Activated CD4-positive, alpha-beta T cell treated with anti-CD3 and anti-CD28 coated beads for 24 hours (primary cell): ENCODE measurements at places on chromosomes 2 and 18.

DNA sequence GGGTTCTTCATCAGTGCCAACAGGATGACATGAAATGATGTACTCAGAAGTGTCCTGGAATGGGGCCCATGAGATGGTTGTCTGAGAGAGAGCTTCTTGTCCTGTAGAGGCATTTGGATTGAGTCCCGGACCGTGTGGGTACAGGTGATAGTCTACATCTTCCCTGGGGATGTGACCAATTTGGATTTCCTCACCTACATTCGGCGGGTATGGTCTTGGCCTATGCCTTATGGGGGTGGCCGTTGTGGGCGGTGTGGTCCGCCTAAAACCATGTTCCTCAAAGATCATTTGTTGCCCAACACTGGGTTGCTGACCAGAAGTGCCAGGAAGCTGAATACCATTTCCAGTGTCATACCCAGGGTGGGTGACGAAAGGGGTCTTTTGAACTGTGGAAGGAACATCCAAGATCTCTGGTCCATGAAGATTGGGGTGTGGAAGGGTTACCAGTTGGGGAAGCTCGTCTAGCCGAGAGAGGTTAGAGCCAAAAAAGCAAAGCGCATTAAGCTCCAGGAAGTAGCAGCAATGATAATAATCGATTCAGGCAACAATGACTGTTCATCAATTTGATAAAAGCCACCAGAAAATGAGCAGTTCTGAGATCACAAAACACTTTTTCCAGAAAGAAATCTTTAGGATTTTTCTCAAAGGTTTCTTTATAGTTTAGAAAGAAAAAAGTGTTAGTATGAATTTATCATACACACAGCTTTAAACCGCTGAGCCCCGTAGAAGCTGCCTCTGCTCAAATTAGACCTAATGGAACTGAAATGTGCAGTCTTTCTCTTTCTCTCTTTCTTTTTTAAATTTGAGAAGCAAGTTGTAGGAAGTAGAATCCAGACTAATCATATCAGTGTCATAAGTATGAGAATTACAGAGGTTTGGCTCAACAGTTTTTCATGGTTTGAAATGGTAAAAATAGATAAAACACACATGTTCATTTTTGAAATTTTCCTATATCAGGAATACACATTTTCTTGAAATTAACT is 60.3 kb downstream of the ATIC start:
- DNase-seq: no peak

GRCh38 chr2:33437297-33437696 is 39.2 kb upstream of the RASGRP3 start:
- DNase-seq: no peak

GRCh38 chr2:24352664-24353063 is 7.7 kb downstream of the ITSN2 start:
- DNase-seq: no peak

DNA sequence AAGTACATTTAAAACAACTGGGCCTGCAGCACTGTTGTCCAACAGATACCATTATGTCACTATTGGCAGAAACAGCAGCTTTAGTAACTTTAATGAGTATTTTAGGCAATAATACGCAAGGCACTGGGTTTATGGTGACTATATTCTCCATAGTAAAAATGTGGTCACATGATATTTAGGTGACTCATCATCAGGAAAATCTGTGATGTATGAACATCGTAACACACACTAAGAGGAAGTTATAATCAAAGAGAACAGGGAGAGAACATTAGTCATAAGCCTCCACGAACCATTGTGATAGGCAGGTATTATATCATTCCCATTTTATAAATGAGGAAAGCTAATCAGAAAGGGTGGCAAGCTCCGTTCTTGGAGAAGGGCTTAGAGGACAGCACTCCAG is 36.9 kb downstream of the RAPH1 start:
- no peak for DNase-seq

DNA sequence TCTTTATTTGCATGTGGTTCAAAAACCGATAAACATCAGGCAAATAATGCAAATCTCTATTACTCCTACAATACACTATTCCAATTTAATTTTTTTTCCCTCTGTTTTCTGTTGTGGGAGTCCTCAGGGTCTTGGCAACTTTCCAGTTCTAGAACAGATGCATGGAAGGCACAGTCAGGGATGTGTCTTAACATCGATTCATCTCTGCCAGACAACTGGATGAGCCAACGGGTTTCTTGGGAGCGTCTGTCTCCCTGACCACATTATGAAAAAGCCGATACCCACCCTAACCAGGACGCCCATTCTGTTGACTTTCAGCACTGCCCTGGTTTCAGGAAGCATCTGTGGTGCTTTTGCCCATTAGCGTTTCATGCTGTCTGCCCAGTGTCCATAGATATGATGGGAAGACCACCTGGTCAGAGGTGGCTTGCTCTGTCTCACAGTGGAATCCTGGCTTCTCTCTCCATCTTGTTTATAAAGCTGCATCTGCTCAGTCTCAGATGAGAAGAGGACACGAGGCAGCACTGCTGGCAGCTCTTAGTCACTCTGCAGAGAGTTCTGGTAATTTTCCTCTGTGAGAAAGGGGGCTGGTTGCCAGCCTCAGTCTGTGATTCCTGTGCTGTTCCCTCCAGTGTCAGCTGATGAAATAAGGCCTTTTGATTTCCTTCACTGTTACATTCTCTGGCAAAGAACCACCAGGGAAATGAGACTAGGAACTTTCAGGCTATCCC is 57.9 kb upstream of the KCNE4 start:
- no peak for DNase-seq

GRCh38 chr2:217430916-217431576 is 571.2 kb upstream of the TNP1 start:
- DNase-seq: no peak

GRCh38 chr2:19256121-19256601 is 102.3 kb downstream of the OSR1 start:
- DNase-seq: no peak

DNA sequence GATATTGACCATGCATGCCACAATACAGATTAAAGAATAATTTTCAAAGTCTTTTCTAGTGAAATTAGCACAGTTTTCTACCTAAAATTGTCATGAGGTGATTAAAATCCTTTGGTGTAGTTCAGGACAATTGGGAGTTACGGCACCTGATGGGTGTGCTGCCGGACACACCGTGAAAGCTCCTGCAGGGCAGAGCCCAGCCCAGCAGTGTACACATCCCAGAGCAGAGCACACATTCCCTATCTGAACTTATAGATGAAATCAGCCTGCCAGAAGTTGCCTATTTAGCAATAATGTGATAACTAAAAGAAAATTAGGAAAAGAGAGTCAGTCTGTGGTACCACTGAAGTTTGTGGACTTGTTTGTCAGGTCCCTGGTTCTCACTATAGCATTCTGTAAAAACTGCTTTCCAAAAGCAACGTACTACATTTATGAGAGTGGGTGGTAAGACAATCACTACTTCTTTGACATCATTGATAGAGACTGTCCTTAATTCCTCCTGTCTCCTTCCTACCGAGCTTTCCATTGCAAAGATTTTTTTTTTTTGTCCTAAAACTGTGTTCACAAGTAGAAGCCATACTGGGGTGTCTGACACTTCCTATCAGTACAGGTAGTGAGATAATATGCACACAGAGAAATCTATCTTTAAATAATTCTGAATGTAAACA is 3.4 kb downstream of the CYTIP start:
- DNase-seq: no peak

DNA sequence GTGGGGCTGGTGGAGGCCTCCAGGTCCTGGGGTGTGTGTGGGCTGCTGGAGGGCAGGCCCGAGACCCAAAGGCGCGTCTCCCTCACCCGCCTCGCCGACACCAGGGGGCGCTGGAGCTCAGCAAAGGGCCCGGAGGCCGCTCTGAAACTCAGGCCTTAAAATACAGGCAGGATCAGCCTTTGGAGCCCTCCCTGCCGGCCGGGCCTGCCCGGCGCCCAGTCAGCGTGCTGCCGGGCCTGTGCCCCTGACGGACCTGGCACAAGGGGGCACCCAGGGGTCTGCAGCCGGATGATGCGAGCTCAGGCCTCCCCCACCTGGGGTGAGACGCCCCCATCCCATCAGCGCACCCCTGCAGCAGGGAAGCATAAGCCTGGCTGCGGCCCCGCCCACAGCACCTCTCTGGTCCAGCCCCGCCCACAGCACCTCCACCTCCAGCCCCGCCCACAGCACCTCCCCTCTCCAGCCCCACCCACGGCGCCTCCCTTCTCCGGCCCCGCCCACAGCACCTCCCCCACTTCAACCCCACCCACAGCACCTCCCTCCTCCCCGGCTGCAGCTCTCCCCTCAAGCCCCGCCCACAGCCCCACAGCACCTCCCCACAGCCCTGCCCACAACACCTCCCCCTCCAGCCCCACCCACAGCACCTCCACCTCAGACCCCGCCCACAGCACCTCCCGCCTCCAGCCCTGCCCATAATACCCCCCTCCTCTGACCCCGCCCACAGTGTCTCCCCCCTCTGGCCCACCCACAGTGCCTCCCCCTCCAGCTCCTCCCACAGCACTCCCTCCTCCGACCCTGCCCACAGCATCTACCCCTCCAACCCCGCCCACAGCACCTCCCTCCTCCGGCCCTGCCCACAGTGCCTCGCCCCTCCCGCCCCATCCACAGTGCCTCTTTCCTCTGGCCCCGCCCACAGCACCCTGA is 92.8 kb upstream of the OTOS start:
- DNase-seq: peak; percentile 74

GRCh38 chr2:166665991-166666940 is 172.2 kb upstream of the SCN7A start:
- DNase-seq: no peak

DNA sequence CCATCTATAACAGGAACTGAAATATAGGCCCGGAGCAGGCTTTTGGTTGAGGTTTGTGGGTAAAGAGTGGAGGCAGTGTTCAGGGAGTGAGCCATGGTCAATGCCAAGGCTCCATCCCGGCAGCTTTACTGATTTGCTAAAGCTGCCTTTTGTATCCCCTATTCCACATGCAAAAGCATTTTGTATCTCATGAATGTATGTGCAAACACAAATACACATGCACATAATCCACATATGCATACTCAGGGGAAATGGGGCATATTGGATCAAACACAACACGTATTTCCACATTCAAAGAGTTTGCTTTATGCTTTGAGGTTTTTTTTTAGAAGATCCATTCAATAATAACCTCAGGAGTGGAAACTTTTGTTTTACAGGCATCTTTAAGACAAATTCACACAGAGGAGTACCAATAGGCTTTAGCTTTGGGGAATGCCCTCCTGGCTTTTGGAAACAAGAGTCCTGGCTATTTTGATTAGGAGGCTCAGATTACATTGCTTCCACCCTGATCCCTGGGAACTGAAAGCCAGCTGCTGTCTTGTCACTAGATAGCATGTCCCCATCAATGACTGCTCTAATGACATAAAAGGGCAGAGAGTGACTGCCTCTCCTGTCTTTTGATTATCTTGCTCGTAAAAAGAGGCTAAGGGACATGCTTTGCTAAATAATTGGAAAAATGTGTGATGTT is 263.2 kb downstream of the EN1 start:
- DNase-seq: no peak

DNA sequence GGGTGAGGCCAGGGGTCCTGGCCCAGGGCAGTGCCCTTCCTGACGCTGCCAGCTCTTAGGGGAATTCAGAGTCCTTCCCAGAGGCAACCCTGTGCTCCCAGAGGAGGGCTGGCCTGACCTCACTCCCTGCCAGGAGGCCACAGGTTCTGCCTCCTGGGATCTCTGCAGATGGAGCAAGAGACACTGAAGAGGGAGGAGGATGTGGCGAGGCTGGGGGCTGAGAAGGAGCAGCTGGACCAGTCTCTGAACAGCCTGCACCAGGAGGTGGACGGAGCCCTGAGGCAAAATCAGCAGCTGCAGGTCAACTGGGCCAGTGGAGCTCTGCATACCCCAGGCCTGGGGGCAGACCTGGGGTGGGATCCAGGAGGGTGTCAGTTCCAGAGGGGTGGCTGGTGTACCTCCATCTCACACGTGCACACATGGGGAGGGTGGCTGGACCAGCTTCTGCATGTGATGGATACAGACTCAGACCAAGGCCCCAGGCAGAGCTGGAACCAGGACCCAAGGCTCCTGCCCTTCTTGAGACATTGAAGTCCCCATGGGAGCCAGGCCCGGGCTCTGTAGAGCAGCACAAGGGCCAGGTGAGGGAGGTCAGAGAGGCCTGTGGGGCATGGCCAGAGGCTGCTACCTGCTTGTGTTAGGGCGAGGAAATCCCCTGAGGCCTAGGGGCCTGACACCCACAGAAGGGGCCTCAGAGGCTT is 9.7 kb upstream of the SNED1 start:
- DNase-seq: no peak

- no peak for DNase-seq
Observed at GRCh38 chr18:34330308-34330707, 105.6 kb upstream of the NOL4 start.

DNA sequence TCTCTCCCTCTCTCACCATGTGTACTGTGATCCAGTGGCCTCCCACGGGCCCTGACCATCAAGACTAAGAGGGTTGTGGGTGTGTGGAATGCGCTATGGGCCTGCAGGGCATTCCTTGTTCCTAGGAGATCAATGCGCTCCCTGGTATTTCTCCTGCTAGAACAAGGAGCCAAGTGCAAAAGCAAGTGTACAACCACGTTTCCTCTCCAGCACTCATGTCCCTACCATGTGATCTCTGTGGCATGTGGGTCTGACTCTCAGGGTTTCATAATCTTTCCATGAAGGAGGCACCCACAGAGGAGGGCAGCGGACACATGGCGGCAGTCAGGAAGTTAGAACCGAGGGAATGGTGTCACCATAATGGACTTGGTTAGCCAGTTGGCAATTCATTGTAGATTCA is 91.4 kb downstream of the MAPK4 start:
- no peak for DNase-seq

DNA sequence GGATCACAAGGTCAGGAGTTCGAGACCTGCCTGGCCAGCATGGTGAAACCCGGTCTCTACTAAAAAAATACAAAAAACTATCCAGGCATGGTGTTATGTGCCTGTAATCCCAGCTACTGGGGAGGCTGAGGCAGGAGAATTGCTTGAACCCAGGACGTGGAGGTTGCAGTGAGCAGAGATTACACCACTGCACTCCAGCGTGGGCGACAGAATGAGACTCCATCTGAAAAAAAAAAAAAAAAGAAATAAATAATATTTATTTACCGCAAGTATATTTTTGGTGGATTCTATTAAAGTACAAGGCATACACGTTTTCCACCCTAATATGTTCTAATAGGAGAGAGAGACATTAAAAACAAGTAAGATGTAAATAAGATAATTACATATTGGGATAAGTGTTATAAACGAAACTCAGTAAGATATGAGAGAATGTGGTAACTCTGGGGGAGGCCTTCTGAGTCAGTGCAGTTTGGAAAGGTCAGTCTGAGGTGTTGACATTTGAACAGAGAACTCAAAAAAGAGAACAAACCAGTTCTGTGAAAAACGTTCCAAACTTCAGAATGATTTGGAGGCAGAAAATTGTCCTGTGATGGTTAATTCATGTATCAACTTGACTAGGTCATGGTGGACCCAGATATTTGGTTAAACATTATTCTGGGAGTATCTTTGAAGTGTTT is 8.8 kb upstream of the POLI start:
- DNase-seq: no peak

GRCh38 chr2:74378007-74378406 is 2.1 kb downstream of the DCTN1 start:
- no peak for DNase-seq

DNA sequence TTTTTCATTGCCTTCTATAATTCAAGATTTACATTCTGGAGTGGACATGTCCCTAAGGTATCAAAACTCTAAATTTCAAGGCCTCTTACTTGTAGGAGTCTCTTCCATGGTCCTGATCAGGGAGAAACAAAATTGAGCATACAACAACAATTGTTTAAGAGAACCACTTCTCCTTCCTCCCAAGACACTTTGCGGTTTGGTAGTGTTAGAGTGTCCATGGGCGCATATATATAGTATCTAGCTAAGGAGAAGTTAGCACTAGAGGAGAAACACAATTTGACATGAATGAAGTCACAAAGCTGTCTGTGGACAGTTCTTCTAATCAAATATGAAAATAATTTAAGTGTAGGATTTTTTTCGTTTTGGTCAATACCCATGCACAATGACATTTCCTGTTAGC is 349.1 kb upstream of the MAP2 start:
- no peak for DNase-seq
